T-helper 2 cell (primary cell): ENCODE measurements at places on chromosomes 16 and 17.

- no peak for DNase-seq
These were observed 44.1 kb upstream of the SEC14L1 start for GRCh38 chr17:77096570-77097214.

DNA sequence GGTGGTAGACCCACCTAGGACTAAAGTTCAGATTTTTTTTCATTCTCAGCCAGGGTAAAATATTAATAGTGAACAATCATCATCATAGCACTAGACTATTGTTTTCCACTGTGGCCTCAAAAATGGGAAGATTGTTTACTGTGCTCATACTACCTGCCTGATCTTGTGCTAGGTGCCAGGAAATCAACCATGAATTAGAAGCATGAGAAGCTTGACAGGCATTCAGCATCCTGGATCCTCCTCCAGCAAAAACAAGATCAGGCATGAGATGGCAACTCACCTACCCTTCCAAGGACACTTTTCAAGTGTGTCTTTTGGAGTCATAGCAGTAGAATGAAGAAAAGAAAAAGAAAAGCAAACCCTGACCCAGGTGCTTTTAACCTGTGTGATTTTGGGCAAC is 174.2 kb downstream of the CYLD start:
- DNase-seq, result no peak

DNA sequence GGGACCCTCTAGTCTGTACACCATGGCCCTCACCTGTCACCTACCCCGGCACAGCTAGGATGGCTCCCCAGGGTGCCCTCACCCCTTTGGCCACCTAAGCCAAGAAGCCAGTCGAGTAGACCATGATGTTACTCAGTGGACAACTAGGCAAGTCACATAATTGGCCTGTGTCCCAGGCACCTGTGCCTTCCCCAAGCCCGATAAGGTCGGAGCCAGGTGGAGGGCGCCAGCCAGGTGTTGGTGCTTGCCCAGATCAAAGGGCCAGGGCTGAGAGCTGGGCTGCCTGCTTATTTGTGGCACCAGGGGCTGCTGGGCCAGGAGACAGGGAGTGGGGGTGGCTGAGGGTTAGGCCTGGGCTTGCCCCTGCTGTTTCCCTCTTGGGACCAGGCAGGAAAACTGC is 16.8 kb downstream of the SPNS2 start:
- no peak for DNase-seq

DNA sequence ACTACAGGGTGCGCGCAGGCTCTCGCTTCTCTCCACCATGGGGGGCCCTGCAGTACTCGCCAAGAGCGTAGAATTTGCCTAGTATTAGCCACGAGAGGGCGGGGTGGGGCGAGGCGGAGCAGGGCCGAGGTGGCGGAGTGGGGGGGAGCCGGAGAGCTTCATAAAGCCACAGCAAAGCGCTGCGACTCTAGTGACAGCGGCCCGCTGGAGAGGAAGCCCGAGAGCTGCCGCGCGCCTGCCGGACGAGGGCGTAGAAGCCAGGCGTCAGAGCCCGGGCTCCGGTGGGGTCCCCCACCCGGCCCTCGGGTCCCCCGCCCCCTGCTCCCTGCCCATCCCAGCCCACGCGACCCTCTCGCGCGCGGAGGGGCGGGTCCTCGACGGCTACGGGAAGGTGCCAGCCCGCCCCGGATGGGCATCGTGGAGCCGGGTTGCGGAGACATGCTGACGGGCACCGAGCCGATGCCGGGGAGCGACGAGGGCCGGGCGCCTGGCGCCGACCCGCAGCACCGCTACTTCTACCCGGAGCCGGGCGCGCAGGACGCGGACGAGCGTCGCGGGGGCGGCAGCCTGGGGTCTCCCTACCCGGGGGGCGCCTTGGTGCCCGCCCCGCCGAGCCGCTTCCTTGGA is at the start of gene TBX21:
Gene TBX21, plus strand, starts transcription at position 190 of the 627 bp plus-strand sequence. Its CDS starts 219 bp downstream, at position 409.
- DNase-seq, result peak; percentile 63

DNA sequence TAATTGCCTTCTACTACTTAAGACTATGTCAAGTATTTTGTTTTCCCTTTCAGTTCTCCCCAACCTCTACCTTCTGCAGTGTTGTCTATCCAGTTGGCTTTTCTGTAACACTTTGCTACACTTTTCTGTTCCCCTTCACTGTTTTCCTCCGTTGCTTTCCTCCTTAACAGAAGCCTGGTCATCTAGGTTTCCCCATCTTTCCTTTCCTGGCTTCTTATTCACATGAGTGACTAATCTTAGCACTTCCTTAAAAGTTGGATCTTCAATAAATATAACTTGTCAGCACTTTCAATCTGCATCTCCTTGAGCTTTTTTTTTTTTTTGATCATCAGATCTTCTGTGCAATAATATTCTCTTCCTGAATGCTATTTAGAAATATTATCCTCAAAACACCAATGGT is 2.8 kb upstream of the SLFN11 start:
- no peak for DNase-seq

GRCh38 chr16:50573279-50573678 is 25.1 kb downstream of the NKD1 start:
- DNase-seq, result no peak

GRCh38 chr16:82703871-82704768 is 77.4 kb downstream of the CDH13 start:
- no peak for DNase-seq

DNA sequence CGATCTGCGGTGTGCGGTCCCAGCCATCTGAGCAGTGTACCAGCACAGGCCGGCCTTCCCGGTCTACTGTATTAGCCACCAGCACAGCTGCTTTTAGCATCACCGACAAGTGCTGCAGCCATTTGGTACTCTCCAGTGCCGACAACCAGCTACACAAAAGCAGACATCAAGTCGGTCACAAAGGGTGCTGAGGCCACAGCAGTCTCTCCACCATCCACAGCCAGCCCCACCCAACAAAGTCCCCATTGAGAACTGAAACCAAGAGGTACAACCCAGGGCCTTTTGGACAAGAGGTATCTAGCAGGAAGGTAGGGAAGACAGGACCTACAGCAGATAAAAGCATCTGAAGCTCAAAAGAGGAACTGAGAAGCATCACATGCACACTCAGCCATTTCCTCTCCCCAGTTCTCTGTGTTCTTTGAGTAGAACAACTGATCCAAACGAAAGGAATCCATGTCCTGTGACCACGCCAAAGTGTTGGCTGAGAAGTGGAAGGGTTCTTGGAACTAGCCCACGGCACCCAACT is 9.5 kb downstream of the MTMR4 start:
- DNase-seq, result no peak

- DNase-seq, result no peak
These were observed 4.6 kb downstream of the FOXJ1 start for GRCh38 chr17:76136276-76137000.

- DNase-seq, result no peak
These were observed 6.6 kb upstream of the DPEP2 start for GRCh38 chr16:68005786-68006286.
